Karpas-422 (cell line): ENCODE measurements at places on chromosomes 7 and 10.
A peak's percentile ranks its signal among the peaks of the same experiment; 100 is the strongest.

GRCh38 chr10:35626971-35627507 is 15.1 kb downstream of the FZD8 start:
- DNase-seq = no peak

DNA sequence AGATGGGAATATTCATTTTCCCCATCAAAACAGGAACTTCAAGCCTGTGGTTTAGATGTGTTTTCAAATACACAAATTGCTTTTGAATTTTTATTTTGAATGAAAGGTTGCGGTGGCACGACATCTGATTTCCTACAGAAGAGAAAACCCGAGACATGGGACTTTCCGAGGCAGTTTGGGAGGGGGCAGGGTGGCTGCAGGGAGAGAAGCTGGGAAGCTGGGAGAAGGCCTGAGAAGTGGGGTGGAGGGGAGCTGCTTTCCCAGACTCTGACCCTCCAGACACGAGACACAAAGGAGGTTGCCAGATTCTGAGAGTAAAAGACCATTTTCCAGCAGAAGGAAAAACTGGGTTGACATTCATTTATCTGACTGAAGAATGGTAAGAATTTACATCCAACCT is 19.6 kb downstream of the TMEM176A start:
- no peak for DNase-seq

DNA sequence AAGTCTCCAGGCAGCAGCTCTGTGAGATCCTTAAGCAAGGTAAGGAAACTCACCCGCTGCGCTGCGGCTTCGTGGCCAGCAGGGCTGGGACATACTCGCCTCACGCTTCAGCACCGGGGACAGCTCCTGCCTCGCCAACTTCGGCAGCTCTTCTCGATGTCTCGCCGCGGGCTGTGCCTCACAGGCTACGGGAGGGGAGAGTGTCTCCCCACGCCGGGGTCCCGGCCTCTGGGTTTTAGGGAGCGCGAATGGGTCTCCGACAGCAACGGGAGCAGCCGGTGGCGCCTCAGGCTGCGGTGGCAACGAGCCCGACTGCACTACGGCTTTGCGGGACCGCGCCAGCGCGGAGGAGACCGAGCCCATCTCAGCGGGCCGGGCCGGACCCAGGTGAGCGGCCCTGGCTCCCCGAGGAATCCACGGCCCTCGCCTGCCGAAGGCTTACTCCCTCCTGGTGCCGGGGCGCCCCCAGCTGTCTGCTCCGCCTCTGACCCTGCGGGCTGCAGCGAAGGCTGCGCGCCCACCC is 62.4 kb downstream of the LSM5 start:
- peak; percentile 60 for DNase-seq

GRCh38 chr7:141072548-141073172 is 1.2 kb upstream of the TMEM178B start:
- DNase-seq = no peak

GRCh38 chr10:16559236-16559773 is 37.6 kb upstream of the C1QL3 start:
- DNase-seq = no peak

DNA sequence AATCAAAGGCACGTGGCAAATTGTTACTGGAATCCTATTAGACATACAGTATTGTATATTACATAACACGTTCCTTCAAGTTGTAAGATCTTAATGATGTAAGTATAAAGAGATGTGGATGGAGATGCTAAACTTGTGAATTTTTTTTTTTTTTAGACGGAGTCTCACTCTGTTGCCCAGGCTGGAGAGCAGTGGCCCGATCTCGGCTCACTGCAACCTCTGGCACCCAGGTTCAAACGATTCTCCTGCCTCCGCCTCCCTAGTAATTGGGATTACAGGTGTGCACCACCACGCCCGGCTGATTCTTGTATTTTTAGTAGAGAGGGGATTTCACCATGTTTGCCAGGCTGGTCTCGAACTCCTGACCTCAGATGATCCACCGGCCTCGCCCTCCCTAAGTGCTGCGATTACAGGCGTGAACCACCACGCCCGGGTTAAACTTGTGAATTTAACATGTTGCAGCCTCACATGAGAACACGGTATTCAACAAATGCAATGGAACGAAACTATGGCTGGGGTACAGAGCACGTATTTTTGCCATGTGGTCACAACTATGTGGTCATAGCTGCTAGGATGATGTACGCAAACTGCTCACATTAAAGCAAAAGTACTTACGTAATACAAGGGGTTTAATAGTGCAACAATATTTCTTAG is 818 bp upstream of the SUPV3L1 start:
- DNase-seq = no peak

DNA sequence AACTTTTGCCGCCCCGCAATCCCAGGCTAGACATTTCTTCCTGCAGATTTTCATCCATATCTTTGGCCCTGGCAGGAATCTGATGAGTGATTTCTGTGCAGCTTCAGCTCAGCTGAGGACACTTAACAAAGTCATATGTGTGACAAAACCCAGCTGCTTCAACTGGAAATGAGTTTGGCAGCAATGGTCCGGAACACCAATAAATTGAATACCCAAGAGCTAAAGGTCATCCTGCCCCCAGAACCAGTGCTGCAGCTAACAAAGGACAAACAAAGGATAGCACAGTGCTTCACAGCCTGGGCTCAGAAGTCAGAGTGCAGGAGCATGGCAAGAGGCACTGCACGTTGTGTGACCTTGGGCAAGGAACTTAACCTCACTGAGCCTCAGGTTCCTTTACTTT is 40.0 kb upstream of the TRIL start:
- DNase-seq = peak; percentile 12

- DNase-seq = no peak
These were observed 122.2 kb downstream of the GPR37 start for GRCh38 chr7:124643311-124643811.

GRCh38 chr10:71939861-71940474 is 24.2 kb upstream of the CHST3 start:
- DNase-seq = no peak

DNA sequence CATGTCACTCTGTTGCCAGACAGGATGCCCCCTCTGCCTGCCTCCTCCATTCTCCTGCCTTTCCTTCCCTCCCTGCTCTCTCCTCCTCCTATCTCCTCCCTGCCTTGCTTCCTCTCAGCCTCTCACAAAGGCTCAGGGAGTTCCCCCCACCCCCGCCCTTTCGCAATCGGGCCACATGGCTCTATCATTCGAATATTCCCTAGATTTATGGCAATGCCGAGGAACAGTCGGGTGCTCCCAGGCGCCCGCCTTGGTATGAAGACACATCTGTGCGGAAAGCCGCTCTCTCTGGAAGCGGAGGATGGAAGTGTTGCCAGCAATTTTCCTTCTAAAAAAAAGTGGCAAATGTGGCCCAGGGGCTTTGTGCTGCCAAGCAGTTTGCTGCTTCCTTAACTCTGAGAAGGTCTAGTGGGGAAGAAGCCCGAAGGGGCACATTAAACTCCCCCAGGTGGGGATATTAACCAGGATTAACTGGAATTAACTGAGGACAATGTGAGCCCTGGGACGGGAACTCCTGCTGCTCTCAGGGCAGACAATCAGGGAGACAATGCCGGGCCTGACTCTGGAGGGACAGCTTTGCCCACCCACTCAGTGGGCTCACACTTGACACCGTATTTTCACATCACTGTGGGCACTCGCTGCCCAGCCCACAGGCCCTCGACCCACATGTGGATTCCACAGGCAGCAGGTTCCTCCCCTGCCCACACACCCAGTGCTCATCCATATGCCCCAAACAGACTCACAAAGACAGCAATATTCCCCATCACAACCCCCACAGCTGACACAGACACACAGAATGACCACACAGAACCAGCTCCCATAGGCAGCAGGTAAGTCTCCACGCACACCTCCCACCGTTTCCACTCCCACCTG is 88.4 kb upstream of the SMNDC1 start:
- no peak for DNase-seq

- no peak for DNase-seq
These were observed 62.1 kb upstream of the TCF7L2 start for GRCh38 chr10:112887968-112888367.
